ENCODE measurements at places on chromosomes 2 and 18.

DNA sequence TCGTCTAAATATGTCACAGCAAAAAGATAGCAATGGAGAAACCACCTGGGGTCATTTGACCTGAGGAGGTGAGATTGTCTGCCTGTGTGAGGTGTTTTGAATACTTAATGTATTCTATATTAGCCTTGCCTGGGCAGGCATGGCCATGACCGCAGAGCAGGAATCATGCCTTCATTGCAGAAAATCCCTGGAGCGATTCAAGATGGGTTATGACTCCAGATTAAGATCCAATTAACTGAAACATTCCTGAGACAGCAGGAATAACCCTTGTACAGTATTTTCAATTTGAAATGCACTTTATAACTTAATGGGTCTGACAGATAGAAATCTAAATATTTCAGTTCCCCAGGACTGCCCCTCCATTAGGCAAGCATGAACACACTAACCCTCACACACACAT, 227.3 kb upstream of the RAB6C start:
- DNase-seq: no peak

DNA sequence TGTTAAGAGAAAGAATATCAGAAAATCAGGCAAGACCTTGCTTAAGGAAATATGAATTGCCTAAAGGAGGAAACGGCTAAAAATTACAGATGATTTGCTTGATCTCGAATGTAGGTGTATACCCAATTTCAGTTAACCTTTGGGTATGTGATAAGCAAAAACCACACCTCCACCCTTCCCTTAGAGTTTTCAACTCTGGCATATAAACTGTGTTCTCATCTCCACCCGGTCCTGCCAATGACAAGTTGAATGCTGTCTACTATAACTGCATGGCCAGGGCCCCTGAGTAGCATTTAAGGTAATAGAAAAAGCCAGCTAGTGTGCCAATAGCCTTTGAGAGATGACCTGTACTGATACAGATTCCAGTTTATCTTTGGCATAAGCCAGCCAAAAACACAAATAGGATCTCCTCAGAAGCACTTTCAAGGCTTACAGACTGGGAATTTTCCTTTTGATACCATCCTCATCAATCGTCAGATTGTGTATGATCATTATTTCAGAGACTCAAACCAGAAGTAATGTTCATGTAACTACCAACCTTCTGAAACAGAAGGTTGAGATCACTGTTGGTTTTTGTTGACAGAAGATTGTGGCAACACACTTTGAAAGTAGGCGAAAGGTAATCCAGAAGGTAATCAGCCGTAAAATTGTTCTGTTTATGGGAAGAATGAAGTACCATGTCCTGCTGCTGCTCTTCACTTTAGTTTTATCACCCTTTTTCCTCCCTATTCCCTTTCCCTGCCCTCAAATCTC, 163.1 kb downstream of the GFPT1 start:
- DNase-seq: peak; percentile 23

GRCh38 chr2:3236300-3237045, 141.1 kb downstream of the EIPR1 start:
- DNase-seq: no peak

GRCh38 chr18:10057894-10058791, 144.3 kb downstream of the VAPA start:
- DNase-seq: no peak

GRCh38 chr2:86706220-86706619, 13.9 kb upstream of the RMND5A start:
- no peak for DNase-seq

- no peak for DNase-seq
These were observed 33.7 kb upstream of the GPR17 start for GRCh38 chr2:127612111-127612822.

GRCh38 chr2:158688721-158689120, 106.4 kb upstream of the DAPL1 start:
- no peak for DNase-seq

GRCh38 chr2:179341152-179341866, 76.7 kb upstream of the SESTD1 start:
- DNase-seq: no peak

GRCh38 chr2:132690664-132691303, 20.8 kb upstream of the LYPD1 start:
- DNase-seq: no peak

GRCh38 chr2:17195016-17195415, 323.2 kb downstream of the RAD51AP2 start:
- no peak for DNase-seq

- no peak for DNase-seq
These were observed 38.6 kb upstream of the ASAP2 start for GRCh38 chr2:9167718-9168657.

DNA sequence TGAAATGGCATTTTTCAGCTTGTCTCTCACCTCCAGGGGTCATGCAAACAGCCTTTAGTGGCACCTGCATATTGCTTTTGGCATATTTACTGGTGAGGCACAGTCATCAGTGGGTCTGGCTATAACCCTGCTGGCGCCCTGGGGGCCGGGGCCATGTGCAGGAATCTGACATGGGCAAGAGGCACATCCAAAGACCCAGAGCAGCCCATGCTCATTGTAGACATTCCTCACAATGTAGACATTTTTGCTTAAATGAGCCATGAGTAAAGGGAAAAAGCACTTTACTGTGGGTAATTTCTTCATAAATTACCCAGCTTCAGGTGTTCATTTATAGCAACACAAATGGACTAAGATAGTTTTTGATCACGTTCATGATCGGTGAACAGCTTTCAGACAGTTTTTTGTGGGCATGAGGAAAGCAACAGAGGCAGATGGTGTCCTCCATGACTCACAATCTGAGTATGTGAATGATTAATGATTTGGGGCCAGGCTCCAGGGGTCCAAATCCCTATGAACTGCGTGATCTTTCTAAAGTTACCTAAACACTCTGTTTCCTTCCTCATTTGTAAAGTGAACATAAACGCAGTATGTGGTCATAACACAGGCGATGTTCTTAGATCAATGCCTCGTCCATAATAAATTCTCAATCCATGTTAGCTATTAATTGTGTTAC, 85.8 kb downstream of the LIPG start:
- peak; percentile 47 for DNase-seq

GRCh38 chr2:171883275-171883893, 10.7 kb downstream of the SLC25A12 start:
- DNase-seq: no peak

- DNase-seq: no peak
These were observed 82.3 kb downstream of the ARL4C start for GRCh38 chr2:234414596-234414995.

- no peak for DNase-seq
These were observed 92.6 kb upstream of the CREB1 start for GRCh38 chr2:207437136-207437523.

- DNase-seq: no peak
These were observed 166.3 kb upstream of the SERTAD2 start for GRCh38 chr2:64819774-64820688.

- no peak for DNase-seq
These were observed 345.5 kb downstream of the RNF144A start for GRCh38 chr2:7262727-7263126.

GRCh38 chr2:88067189-88067588, 436 bp upstream of the SMYD1 start:
- DNase-seq: no peak

DNA sequence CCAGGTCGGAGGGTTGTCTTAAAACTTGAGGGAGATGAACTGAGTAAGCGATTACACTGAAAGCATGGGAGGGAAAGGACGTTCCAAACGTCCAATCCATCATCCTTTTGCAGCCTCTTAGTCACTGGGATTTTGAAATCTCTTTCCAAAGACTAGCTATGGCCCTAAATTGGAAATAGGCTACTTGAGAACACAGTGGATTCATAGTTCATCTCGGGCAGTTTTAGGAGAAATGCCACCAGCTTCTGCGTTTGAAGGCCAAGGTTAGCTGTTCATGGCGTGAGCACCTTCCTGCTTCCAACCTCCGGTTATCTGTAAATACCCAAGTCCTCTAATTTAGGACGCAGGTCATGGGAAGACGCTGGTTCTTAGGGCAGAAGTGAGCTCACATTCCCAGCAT, 821 bp upstream of the EML6 start:
- DNase-seq: no peak

DNA sequence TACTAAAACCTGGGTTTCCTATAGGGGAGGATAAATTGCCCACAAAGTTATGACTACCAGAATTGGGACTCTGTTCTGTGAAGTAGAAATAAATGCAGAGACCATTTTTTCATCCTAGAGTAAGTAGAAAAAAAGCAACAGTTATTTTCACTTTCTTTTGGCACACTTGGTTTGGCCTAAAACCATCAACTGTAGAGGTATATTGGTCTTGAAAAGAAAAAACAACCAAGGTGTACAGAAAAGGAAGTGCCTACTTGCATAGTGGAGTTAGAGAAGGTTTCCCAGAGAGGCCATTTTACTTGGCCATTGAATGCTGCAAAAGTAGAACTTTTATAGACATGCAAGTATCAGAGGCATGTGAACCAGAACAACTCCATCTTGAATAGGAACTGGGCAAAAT, 89.4 kb upstream of the TACR1 start:
- DNase-seq: no peak

DNA sequence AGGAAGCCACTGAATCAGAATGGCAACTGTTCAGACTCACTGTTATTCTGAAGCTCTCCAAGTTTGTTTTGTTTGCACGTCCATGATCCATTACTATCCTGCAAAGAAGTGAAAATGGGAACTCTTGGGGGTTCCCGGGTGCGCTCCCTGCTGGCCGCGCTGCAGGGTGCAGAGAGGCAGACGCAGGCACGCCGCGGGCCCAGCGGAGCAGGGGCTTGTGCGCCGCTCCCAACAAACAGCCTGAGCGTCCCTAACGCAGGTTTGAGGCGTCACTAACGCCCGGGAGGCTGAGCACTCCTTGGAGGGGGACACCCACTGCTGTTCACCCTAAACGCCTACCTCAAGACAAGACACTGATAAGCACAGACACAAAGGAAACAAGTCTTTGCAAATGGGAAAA, 14.3 kb upstream of the PIEZO2 start:
- DNase-seq: no peak

DNA sequence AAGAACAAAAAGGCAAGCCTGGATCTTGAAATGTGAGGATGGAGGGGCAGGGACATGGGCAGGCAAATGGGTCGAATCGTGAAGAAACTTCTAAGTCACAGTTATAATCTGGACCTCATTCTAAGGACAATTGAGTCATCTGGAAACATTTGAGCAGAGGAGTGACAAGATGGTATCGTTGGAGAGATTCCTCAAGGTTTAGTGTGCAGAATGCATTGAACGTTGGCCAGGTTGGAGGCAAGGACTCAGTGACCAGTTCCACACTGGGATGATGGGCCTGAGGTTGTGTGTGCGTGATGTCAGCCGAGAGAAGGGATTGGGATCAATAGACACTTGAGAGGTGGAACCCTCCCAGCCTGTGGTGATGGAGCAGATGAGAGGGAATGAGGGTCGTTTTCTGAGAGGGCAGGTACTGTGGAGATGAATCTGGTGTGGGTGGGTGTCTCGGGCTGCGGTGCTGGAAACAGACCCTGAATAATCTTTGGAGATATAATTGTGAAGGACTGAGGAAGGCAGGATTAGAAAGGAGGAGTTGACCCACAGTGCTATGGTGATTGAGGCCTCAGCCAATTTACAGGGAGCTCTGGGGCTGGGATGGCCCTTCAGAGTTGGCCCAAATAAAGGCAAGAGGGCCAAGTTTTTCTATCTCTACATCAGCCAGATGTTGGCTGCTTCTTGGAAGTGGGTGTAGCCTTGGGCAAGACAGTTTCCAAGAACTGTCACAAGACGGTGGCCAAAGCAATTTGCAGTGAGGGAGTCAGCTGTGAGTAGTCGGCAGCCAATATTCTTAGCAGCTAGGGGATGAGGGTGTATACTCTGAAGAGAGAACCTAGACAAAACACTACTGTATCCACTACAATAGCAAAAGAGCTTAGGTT, 5.8 kb upstream of the ZNF532 start:
- no peak for DNase-seq

GRCh38 chr2:164789968-164790367, 51.7 kb downstream of the COBLL1 start:
- DNase-seq: no peak

GRCh38 chr2:65778137-65778536, 345.7 kb upstream of the SPRED2 start:
- no peak for DNase-seq

- DNase-seq: no peak
These were observed 680.8 kb downstream of the NYAP2 start for GRCh38 chr2:226080334-226080733.

GRCh38 chr2:128281852-128282245, 36.8 kb downstream of the HS6ST1 start:
- no peak for DNase-seq

GRCh38 chr2:146523196-146523595, 1321.6 kb upstream of the ACVR2A start:
- peak; percentile 49 for DNase-seq
